Activated CD8-positive, alpha-beta memory T cell treated with anti-CD3 and anti-CD28 coated beads for 4 hours (primary cell): ENCODE measurements at places on chromosomes 3 and 15.

GRCh38 chr3:8266730-8267131 lies 234.9 kb upstream of the LMCD1 start:
- no peak for DNase-seq

DNA sequence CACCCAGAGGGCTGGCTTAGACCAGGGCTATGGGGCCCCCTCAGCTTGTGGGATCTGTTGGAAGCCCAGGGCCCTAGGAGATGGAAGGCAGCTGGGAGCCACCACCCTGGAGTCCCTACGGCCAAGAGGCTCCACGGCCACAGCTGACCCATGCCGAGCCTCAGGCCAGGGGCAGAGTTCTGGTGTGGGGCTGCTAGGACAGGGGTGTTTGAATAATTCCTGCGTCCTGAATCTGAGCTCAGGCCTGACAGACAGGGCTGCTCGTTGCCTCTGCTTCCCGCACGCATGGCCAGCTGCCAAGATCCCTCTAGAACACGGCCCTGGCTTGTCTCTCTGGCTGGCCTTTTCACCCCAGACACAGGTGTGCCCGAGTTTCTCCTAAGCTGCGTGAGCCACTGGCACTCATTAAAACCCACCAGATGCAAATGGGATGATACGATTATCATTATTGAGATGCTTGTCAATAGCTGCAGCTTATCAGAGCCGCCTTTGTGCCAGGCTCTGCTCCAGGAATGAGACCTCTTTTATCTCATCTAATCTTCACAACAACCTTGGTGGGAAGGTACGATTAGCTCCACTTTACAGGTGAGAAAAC lies 70.2 kb downstream of the EFCAB12 start:
- no peak for DNase-seq

DNA sequence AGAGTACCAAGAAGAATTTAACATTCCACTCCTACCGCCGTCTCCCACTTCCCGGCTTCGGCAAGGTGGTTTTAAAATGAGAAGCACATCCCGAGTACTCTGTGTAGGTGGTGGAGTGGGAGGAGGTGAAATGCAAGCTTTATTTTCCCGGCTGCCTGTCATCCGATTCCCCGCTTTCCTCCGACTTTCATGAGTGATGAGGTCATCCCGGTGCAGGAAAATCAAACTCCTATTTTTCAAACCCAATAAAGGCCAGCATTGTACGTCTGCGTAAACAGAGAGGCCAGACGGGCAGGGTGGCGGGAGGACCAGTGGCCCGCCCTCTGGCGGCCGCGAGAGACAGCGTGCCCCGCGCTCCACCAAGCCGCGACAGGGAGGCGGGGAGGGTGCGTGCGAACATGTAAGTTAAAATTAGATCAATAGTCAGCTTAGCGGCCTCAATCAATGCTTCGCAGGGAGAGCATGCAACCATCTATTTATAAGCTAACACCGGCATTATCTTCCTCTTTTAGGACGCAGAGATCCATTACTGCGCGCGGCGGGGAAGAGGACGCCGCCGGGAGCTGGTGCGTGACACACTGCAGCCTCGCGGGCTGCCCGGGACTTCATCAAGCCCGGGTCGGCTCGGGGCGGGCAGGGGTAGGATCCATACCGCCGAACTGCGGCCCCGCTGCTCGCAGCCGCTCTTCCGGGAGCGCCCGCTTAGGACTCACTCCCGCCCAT lies 163.3 kb downstream of the CD47 start:
- peak; percentile 29 for DNase-seq

- no peak for DNase-seq
Observed at GRCh38 chr15:97728791-97729190, 231.7 kb upstream of the ARRDC4 start.

GRCh38 chr3:70919091-70919490 lies 606.7 kb upstream of the MDFIC2 start:
- no peak for DNase-seq

GRCh38 chr3:117526470-117527079 lies 817.0 kb downstream of the TUSC7 start:
- DNase-seq: no peak

DNA sequence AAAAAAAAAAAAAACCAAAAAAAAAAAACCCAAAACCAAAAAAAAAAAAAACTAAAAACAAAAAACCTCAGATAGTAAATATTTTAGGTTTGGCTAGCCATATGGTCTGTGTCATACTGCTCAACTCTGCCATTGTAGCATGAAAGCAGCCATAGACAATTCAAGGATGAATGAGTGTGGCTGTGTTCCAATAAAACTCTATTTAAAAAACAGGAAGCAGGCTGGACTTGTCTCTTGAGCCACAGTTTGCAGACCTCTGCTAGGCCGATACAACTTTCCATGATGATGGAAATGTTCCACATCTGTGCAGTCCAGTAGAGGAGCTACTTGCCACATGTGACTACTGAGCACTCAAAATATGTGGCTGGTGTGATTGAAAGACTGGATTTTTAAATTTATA lies 11.1 kb downstream of the EFCAB12 start:
- DNase-seq: no peak

DNA sequence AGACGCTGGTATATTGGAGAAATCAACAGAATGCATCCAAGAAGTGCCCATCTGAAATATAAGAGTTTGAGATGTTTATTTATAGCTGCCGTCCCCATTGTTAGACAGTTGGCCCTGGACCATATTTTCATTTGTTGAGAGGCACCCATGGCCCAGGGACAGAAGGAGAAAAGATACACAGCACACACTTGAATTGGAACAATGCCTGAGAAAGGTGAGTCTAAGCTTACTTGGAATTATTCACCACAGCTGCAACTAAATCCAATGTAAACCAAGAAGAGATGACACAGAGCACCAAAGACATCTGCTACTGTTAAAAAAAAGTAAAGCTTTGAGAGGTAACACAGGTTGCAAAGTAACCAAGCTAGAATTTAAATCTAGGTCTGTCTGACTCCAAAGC lies 525.5 kb upstream of the NAALADL2 start:
- no peak for DNase-seq

DNA sequence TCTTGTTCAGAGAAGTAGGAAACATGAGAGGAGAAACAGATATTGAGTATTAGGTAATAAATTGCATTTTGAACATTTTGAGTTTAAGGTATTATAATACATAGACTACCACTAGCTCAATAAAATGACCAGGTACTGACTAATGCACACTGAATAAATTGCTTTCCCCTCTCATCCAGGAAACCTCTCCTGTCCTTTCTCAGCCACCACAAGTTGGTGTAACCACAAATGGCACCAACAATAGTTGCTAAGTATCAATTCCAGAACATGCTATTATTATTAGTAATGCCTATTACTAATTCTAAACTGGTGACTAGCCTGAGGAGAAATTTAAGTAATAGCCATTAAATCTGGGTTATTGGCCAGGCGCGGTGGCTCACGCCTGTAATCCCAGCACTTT lies 47.3 kb upstream of the XRN1 start:
- no peak for DNase-seq

- DNase-seq: no peak
Observed at GRCh38 chr3:128296469-128297251, 143.4 kb downstream of the EEFSEC start.

DNA sequence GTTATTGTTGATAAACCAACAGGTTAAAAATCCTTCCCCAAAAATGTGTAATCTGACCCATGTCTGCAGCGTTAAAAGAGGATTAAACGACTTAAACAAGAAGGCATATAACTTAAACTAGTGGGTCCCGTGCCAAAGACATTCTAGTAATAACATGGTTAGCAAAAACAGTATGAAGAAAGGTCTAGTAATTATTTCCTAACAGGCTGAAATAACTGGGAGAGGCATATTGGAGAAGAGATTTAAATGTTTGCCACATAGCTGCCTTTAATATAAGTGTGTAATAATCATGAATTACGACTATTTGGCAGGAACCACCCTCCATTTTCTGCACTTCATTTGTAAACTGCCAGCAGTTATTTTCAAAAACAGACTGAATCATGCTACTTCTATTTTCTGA lies 67.7 kb upstream of the CSPG5 start:
- no peak for DNase-seq
